ENCODE measurements at places on chromosomes 3 and 15.

- no peak for DNase-seq
These were observed 2.1 kb downstream of the ALDH1A3 start for GRCh38 chr15:100881573-100882336.

DNA sequence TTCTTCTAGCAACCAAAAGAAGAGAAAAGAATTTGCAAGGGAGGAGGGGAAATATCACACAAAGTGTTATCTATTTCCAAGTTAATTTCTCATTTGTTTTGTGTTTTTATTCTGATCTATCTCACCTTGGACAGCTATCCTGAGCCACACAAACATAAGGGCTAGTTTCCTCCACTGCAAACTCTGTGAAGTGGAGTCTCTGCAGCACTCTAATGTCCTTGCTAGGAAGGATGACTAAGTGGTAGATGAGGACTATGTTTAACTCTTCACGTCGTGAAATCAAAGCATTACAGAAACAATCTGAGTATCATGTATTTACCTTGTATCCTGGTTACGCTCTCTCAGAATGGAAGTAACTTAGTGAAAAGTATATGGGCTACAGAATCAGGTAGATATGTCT is 33.9 kb upstream of the CHRM5 start:
- DNase-seq = no peak

GRCh38 chr3:141011232-141011996 is 39.7 kb upstream of the SPSB4 start:
- DNase-seq = peak; percentile 67

DNA sequence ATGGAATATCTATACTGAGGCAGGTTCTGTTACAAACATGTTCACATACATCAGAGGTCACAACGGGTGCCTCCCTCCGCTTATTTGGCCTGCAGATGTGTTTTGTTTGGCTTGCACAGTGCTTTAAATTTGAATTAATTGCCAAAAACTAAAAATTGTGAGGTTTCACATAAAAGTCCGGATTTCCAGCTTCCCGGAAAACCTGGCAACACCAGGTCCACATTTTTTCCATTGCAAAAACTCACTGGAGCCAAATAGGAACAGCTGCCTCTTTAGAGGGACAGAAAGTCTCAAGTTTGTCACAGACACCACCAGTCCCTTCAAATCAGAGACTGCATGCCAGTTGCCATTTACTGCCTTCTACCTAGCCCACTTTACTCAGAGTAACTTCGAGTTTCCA is 205.9 kb upstream of the MDFIC2 start:
- DNase-seq = peak; percentile 2

GRCh38 chr3:166613365-166613764 is 766.7 kb downstream of the ZBBX start:
- DNase-seq = no peak

GRCh38 chr3:151219056-151219455 is 16.0 kb upstream of the GPR171 start:
- DNase-seq = peak; percentile 19

- peak; percentile 49 for DNase-seq
These were observed 1.3 kb downstream of the ZNF710 start for GRCh38 chr15:90002428-90002844.

- DNase-seq = no peak
These were observed 30.2 kb upstream of the IREB2 start for GRCh38 chr15:78407608-78408354.

DNA sequence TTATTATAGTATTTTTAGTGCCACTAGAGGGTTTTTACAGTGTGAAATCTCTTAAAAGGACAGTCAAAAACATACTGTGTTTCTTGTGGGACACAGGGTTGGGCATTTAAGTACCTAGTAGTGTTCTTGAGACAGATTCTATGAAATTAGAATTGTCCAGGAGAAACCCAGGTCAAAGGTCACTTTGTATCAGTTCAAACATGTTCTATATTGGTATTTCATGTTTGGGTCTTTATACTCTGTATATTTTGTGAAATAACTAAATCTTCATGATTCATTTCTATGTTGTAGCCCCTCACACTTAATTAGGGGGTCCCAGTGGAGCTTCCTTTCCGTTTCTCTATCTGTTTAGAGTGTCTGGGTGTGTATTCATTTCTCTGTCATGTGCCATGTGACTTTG is 171.6 kb downstream of the PTPRG start:
- no peak for DNase-seq

DNA sequence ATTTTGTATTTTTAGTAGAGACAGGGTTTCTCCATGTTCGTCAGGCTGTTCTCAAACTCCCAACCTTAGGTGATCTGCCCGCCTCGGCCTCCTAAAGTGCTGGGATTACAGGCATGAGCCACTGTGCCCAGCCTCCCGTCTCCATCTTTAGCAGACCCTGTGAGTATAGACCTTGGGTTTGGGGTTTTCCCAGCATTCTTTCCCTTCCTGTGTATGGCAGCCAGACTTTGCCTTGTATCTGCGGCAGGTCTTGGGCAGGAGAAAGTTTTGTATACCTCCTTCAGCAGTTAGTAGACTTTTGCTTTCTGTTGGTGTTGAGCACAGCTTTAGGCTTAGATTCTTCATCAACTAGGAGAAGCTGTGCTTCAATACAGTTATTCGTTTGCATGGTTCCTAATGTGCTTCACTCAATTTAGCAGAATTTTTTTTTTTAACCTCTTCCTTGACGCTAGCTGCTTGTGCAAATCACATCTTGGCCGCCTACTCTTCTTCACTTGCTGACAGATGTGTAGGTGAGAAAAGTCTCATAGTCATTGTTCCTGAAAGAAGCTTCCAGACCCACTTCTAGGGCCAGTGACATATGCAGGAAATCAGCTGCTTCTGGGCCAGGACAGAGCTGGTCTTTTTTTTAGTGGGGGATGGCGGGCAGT is 38.4 kb downstream of the MAP2K1 start:
- no peak for DNase-seq

DNA sequence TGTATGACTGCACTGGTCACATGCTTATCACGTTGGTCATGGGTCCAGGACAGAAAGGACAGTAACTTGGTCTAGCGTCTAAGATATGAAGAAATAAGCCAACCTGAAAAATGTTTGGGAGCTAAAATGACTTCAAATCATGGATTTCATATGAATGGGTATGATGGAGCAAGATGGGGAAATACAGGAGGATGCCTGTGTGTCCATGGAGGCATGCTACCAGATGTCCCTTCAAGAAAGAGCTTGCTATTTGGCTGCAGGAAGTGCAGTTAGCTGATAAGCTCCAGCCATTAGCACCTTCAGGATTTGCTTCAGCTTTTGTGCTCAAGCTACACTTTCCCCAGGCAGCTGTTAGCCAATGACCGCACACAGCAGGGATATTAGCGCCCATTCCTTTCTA is 164.6 kb upstream of the THBS1 start:
- DNase-seq = no peak

- no peak for DNase-seq
These were observed 51.9 kb downstream of the ZBTB20 start for GRCh38 chr3:115095236-115095635.

DNA sequence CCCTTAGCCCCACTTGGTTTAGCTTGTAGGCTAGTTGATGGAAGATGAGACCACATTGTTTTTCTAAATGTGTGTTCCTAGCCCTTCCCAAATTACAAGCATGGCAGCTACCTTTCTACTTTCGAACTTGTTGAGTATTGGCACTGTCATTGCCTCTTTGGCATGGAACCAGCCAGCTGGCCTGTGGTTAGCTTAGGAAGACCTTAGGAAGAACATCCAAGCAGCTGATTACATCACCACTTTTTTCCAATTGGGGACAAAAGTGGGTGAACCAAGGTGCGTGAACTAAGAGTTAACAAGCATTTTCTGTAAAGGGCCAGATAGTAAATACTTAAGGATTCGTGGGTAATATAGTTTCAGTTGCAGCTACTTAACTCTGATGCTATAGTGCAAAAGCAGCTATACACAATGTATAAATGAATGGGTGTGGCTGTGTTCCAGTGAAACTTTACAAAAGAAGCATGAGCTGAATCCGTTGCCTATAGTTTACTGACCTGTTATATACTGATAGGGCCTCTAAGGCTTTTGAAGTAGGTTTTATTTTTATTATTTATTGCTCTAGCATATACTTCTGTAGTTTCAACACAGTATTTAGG is 8.5 kb downstream of the KLHL18 start:
- DNase-seq = no peak

DNA sequence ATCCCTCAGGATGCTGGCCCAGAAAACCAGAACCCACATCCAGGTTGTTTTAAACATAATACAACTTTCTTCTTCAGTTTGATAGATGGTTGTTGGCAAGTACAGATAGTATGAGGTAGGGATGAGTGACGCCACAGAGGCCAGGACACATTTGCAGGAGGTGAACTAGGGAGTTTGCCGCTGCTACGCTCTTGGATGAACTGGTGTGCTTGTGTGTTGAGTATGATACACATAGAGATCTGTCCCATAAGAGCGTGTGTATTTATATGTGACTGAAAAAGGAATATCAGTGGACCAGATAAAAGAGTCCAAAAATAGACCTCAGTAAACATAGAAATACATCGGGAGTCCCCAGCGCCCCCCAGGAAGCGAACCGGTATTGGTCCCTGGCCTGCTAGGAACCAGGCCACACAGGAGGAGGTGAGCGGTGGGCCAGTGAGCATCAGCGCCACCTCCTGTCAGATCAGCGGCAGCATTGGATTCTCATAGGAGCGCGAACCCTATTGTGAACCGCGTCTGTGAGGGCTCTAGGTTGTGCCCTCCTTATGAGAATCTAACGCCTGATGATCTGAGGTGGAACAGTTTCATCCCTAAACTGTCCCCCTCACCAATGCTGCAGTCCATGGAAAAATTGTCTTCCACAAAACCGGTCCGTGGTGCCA is 98.1 kb downstream of the LRRK1 start:
- DNase-seq = peak; percentile 43

DNA sequence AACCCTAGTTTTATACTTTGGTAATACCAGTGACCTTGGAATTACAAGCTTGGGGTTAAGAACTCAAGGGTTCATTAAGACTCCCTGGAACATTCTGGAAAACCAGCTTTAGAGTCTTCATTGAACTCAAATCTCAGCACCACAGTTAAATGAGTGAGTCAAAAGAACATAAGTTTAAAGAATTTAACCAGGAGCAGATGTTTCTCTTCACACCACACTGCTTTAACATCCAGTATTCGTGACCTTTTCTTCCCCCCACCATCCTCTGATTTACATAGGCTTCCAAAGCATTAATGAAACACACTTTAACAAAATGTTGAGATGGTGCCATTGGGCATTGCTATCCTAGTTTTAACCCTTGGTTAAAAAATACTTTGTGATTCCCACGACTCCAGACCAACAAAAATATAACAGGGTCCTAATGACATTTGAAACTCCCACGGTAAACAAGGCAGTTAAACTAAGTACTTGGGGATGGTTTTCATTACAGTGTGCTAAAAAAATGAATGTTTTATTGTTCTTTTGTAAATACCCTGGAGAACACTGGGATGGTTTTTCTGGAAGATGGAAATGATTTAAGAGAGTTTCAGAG is 123.9 kb downstream of the OXNAD1 start:
- DNase-seq = peak; percentile 60

- no peak for DNase-seq
These were observed 2.5 kb downstream of the HACD2 start for GRCh38 chr3:123582315-123582714.

- DNase-seq = peak; percentile 84
These were observed 61.6 kb downstream of the TPRG1 start for GRCh38 chr3:189233225-189233858.

DNA sequence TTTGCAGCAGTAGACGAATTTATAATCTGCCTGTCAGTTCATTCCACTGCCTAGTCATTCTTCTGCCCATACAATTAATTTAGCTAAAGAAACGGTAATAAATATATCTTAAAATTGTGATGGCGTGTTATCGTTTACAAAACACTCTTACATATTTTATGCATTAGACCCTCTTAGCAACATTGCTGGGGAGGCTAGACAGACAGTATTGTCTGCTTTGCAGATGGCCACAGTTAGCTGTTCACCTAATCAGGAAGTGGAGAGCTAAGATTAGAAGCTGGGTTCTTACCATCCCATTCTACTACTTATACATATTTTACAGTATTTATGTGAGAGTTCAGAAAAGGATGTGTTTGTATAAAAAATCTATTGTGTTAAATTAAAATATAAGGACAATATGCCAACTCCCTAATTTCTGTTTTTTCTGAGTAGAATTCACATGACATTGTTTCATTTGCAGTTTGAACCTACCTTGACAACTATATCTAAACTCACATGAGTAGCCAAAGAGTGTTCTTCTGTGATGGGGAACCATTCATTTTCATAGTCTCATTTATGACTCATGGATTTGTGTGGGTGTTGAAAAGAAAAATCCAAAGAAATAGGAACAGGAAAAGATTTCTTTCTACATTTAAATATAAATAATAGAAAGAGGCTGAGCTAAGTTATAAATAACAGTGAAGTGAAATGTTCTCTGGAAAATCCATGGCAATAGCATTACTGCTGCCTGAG is 41.7 kb upstream of the C3orf80 start:
- no peak for DNase-seq

GRCh38 chr15:68561171-68561900 is 17.5 kb upstream of the CORO2B start:
- no peak for DNase-seq

DNA sequence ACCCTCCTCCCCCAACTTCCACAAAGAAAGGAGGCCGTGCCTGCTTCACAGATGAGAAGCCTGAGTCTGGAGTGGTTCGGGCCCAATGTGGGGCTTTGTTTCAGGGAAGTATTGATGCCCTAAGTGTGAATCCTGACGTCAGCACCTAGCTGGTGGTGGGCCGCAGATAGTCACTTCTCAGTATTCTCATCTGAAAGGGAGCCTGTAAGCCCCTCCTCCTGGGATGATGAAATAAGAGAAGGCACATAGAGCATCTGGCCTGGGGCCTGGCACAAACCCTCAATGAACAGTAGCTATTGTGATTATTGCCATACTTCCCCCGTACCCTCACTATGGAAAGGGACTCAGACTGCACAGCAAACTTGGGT is 24.8 kb downstream of the LINGO1 start:
- DNase-seq = no peak

DNA sequence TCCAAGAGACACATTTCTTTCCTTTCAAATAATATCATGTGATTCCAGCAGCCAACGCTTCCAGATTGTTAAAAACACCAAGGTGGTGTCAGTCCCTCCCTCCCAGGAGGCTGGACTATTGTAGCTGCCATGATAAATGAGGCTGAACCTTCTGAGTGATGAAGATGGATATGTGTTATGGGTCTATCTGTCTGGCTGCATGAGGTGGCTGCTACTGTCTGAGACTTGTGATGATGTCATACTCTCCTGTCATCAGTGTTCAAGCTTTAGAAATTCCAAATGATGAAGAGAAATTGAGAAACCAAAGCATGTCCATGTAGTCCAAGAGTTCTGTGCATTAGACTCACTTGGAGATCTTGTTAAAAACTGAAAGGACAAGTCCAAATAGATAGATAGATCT is 683.0 kb downstream of the NTRK3 start:
- DNase-seq = no peak

GRCh38 chr3:40915346-40915865 is 283.9 kb upstream of the CTNNB1 start:
- no peak for DNase-seq

DNA sequence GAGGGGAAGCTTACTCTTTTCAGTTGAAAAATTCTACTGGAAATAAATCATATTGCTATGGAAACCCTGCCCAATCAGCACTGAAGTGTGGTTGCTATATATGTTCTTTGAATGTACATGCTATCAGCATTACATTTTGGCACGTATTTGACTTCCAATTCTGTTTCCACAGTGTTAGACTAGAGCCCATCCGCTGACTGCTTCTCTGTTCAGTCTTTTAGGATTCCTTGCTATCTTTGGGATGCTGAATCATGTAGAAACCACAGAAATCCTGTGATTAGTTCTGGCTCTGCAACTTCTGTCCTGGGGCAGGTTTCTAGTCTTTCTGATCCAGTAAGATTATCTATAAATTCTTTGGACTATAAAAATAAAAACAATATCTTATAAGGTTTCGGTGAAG is 128.2 kb upstream of the SLC7A14 start:
- DNase-seq = no peak

- DNase-seq = peak; percentile 23
These were observed 954 bp upstream of the MAPKBP1 start for GRCh38 chr15:41773332-41773728.
